OCI-LY7 (cell line): ENCODE measurements at places on chromosomes 7 and 10.

GRCh38 chr10:34319197-34319846, 495.8 kb downstream of the PARD3 start:
- DNase-seq: no peak

DNA sequence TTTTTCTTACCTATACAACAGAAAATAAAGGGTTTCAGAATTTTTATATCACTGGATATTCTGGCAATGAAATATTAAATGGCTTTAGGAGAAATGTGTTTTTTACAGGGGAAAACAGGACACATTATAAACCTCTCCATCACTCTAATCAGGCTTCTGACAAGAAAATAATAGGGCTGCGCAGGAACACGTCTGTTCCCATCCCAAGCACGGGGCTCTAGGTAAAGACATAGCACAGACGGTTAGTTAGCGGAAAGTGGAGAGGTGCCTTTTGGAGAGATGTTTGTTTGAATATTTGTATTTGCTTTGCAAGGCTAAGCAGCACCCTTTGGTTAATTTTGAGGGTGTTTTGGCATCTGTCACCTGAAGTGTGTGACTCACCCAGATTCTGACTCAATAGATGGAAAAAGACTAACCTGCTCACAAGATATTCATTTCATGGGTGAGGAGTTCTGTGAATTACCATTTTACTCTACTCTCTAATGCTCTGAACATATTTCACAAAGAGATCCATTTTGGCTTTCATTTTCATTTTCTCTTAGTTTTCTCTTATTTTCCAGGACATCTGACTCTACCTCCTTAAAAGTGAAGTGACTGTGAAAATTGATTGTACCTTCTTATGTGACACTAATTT, 174.5 kb upstream of the AKR1E2 start:
- no peak for DNase-seq

DNA sequence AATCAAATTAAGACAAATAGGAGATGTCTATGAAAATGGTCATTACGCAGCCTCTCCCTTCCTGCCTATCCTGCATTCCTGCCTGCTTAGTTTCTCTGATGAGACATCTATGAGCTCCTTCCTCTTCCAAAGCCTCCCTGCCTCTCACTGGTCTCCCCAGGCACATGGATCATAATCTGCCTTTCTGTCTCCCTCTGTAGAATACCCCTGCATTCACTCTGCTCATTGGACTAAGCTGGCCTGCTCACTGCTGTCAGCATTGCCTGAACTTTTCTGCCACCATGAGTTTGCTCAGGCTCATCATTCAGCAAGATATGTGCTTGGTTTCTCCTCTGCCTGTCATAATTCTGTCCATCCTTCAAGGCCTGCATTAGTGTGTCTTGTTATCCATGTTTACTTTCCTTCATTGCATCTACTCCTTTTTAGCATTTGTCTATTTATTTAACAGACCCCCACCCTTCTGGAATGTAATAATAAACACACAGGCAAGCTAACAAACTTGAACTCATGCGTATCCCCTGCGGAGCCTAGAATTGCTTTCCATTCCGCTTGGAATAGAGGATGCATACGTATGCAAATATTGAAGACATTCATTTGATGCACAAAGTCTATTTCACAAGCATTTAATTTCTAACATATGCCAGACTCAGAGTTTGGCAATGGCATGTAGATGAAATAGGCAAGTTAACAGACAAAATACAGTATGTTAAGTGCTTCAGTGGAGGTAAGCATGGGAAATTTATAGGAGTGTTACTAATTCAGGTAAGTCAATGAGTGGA, 88.3 kb downstream of the PTPRZ1 start:
- no peak for DNase-seq

DNA sequence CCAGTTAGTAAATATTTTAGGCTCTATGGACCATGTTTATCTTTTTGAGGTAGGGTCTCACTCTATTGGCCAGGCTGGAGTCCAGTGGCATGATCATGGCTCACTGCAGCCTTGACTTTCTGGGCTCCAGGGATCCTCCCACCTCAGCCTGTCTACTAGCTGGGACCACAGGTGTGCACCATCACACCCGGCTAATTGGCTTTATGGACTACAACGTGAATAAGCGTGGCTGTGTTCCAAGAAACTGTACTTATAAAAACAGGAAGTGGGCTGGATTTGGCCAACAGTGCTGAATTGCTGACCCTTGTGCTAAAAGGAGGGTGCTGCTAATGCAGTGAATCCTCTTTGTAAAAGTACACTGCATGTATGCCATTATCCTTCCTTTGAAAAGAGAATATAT, 111.7 kb upstream of the CDK13 start:
- peak; percentile 1 for DNase-seq

DNA sequence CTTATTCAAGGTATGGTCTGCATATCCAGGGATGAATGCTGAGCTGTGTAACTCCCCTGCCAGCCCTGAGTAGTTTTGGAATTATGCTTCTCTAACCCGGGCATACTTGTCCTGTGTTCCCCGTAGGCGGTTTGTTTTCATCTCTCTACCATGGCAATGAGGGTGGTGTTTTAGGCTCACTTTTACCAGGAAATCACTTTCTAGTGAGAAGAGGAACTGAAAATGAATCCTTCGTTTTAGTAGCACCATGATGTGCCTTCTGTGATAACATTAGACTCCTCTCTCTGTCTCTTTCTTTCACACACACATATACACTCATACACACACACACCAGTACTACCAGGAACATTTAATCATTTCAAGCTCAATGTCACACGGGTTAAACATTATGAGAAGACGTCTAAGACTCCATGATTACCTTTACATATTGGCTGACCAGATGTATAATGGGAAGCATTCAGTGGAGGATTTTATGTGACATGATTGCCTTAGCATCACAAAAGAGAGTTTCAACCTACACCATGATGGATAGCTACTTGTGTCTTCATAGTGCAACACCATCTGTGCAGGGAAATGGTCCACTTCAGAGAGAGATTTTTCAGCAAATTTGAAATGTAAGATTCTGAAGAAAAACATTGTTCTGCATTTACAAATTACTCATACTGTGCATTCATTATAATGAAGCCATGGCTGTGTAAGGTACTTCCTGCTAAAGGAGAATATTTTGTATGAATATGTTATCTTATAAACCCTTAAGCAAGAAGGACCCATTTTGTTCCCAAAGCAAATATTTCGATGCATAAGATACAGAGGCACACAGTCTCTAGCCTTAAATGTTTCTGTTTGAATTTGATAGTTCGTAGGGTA, 31.0 kb upstream of the PFKP start:
- peak; percentile 25 for DNase-seq

DNA sequence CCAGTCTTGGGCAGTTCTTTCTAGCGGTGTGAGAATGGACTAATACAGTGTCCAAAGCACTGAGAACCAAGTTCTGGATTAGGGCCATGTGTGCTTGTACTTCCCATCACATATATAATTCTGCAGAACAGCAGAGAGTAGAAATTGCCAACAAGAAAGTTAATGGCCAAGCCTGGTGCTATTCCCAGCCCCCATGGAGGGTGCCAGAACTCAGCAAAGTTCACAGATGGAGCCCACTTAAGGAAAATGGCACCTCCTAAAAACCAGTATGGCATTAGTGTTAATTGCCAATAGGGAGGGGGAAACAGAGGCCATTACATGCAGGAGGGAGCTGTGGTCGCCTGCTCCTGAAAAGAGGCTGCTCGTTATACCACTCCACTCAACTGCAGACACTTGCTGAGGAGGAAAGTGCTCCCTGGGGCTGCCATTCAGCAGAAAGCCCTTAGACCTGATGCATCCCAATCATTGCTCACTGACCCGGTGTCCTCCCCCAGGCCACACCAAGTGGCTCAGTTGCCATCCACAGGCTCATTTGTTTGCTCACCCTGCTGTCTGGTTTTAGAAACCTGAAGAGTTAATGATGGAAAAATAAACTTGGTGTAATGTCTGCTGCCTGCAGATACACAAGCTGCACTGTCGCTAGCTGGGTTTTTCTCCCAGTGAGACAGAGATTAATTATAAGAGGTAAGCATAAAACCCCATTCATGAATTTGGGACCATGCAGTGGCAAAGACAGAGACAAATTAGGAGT, 280.6 kb downstream of the GFRA1 start:
- no peak for DNase-seq

DNA sequence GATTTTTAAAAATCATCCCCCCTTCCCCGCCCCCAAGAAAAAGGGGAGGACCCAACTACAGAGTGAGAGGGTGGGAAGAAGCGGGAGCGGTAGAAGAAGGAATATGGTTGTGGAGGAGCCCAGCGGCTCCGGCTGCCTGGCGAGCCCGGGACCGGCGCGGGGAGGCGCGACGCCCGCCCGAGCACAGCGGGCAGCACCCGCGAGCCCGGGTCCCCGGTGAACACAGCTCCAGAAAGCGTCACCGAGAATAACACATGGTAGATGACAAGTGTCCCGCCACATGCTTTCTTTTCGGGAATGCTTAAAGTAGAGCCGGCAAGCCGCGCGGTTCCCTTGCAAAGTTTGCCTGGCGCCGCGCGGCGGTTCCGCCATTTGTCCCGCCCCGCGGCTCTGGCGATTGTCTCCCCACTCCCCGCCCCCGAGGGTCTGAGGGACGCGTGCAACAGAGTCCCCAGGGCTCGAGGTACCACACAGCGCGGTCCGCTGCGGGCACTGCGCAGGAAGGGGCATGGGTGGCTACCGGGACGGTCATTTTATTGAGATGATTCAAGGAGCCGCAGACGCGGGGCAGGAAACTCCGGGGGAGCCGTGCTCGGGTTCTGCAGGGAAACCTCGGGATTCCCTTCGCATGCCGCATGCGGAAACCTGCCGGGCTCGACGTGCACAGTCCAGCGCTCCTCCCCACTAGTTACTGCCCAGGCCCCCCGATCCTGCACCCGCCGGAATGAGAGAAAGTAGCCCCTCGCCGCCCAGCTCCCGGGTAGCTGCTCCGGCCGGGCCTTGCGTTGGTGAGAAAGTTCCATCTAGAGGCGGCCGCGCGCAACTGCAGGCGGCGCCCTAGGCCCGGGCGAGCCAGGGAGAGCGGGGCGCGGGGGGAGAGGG, 781 bp upstream of the GRM8 start:
- DNase-seq: peak; percentile 52

- no peak for DNase-seq
Observed at GRCh38 chr7:33981671-33982424, 76.5 kb downstream of the BMPER start.

DNA sequence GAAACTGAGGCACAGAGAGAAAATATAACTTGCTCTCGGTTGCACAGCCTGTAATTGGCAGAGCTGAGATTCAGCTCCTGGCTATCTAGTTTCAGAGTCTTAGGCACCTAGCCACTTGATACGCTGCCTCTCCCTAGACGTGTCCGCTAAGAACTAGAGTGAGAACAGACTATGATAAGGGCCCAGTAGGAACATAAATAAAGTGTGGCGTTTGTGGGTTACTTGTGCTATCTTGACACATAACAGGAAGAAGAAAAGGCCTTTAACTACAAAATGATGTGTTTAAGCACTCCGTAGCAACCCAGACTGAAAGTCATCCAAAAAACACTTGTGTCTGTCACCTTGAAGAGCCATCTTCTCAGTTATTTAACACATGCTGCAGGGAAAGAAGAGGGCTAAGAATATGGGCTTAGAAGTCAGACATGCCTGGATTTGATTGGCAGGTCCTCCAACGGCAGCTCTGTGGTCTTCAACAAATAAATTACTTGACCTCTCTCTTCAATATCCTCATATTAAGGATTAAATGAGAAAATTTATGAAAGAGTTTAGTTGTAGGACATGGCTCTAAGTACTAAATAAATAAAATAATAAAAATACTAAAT, 96.2 kb downstream of the SGMS1 start:
- no peak for DNase-seq

DNA sequence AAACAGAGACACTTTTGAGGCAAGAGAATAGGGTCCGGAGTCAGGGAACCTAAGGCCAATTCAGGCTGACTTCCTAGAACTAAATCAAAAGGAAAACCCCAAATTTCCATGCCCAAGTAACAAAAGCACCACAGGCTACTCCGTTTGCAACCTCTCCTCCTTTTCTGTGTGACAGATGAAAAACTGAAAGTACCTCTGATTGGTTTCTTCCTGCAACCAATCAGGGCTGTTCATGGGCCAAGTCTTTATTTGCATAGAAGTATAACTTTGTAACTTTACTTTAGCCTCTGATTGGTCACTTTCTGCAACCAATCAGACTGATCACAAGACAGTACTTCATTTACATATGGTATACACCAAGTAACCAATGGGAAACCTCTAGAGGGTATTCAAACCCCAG, 239.9 kb upstream of the KCND2 start:
- no peak for DNase-seq
